Uterus (tissue), 4 donors: ENCODE measurements at places on chromosomes 7 and 10. TPM values are rescaled to one million over a fixed set of nuclear protein-coding genes. Genes with fewer than 3 reads are reported as not detected.

Gene PLEKHS1
- not detected for total RNA-seq

- H3K36me3 ChIP-seq: no peaks in the 10 kb centered on the region
- H3K27ac ChIP-seq: no peak overlapping the region
- no peak overlapping the region for H3K4me3 ChIP-seq
- DNase-seq: no peak
- H3K27me3 ChIP-seq: no peaks in the 10 kb centered on the region
- H3K4me1 ChIP-seq: no peaks in the 10 kb centered on the region
These were observed 112.6 kb downstream of the PTPRZ1 start for GRCh38 chr7:121985476-121986030.

Gene HPS6
- total RNA-seq: 28.4 TPM

Gene AP5Z1
- total RNA-seq: 12.9 TPM

- no peak overlapping the region for H3K27ac ChIP-seq
- no peak overlapping the region for H3K4me3 ChIP-seq
- H3K36me3 ChIP-seq: no peaks in the 10 kb centered on the region
- H3K27me3 ChIP-seq: peaks cover 11% of the 10 kb centered on the region
These were observed 37.7 kb downstream of the CNPY1 start for GRCh38 chr7:155508376-155509358.

DNA sequence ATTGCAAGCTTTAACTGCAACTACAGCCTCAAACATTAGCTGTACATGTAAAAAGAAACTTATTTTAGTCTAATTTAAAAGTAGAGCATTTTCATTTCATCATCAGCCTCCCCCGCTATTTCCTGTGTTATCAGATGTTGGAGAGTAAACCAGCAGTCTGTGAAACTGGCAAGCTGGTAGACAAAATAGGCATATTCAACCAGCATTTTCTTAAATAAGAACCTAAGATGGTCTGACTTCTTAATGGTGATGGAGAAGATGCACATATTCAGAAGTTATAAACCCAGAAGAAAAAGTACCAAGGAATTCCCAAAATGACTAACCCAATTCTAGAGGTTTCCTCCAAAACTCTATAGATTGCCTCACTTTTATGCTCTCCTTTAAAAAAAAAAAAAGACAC is 24.9 kb downstream of the PIK3AP1 start:
- H3K27me3 ChIP-seq: no peaks in the 10 kb centered on the region
- no peaks in the 10 kb centered on the region for H3K4me1 ChIP-seq
- H3K36me3 ChIP-seq: no peaks in the 10 kb centered on the region
- no peak for DNase-seq

GRCh38 chr7:46076527-46076926 is 155.5 kb upstream of the IGFBP3 start:
- H3K27me3 ChIP-seq: no peaks in the 10 kb centered on the region
- H3K4me3 ChIP-seq: no peak overlapping the region
- H3K36me3 ChIP-seq: no peaks in the 10 kb centered on the region
- no peak overlapping the region for H3K27ac ChIP-seq
- no peaks in the 10 kb centered on the region for H3K4me1 ChIP-seq
- no peak for DNase-seq

Gene FAM237B
- total RNA-seq: not detected

- DNase-seq: no peak
- H3K36me3 ChIP-seq: no peaks in the 10 kb centered on the region
- no peak overlapping the region for H3K27ac ChIP-seq
- no peaks in the 10 kb centered on the region for H3K27me3 ChIP-seq
These were observed 5.3 kb downstream of the CLDN15 start for GRCh38 chr7:101232141-101232850.

DNA sequence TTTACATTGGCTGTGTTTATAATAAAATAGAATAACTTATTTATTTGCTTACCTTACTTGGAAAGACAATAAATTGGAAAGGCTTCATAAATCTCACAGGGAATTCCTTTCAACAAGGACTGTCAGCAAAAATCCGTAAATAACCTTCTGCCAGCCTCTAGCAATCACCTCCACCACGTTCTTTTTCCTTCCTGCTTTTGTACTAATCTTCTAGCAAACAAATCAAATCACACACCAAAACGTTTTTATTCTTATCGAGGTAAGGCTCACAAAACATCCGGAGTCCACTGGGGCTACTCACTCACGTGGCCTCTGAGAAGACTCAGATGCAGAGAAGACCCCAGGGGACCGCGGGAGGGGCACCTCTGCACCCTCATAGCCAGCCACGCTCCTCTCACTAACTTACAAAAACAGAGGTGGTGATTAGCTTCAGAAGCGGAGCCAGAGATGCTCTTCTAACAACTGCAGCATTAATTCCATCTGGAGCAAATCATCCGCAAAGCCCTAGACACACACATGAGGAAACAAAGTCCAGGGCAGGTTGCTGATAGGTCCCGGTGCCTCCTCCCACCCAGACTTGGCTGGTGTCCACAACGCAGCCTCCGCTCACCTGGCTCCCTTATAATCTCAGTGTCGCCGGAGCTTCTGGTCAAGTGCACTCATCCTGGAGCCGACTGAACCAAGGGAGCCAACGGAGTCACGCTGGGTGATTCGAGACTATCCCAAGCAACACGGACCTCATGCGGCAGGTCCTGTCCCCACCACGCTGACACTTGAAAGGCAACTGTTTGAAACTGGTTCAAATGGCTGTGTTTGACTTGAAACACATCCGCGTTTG is 22.5 kb downstream of the CTBP2 start:
- peaks cover 5% of the 10 kb centered on the region for H3K4me1 ChIP-seq
- no peak overlapping the region for H3K4me3 ChIP-seq
- H3K27ac ChIP-seq: peak overlapping the region; percentile 1
- no peak for DNase-seq
- H3K36me3 ChIP-seq: no peaks in the 10 kb centered on the region
- no peaks in the 10 kb centered on the region for H3K27me3 ChIP-seq

Gene NUDT13
- total RNA-seq: 0.51 TPM

Gene DOCK4
- 78.9 TPM for total RNA-seq

GRCh38 chr10:103795634-103796270 is 59.6 kb downstream of the SH3PXD2A start:
- no peaks in the 10 kb centered on the region for H3K36me3 ChIP-seq
- no peak overlapping the region for H3K4me3 ChIP-seq
- H3K27me3 ChIP-seq: no peaks in the 10 kb centered on the region

DNA sequence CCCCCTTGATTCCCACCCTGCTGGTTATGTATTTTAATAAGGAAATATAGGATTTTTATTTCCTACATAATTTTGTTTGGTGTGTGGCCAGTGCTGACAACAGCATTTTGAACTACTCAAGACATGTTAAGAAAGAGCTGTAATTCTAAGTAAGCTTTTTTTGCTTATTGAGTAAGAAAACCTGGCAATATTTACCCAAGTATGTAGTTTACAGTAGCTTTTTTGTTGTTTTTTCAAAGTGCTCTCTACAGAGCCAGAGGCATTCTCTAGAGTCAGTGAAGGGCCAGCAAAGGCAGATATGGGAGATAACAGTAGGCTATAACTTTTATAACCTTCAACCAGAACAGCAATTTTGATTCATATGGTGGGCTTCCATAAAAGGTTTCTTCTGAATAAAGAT is 63.2 kb upstream of the TMEM168 start:
- H3K27me3 ChIP-seq: no peaks in the 10 kb centered on the region
- H3K27ac ChIP-seq: no peak overlapping the region
- no peaks in the 10 kb centered on the region for H3K4me1 ChIP-seq

Gene GSTO2
- 5.6 TPM for total RNA-seq

Gene NPSR1
- total RNA-seq: not detected

Gene ZNF12
- 23.5 TPM for total RNA-seq

DNA sequence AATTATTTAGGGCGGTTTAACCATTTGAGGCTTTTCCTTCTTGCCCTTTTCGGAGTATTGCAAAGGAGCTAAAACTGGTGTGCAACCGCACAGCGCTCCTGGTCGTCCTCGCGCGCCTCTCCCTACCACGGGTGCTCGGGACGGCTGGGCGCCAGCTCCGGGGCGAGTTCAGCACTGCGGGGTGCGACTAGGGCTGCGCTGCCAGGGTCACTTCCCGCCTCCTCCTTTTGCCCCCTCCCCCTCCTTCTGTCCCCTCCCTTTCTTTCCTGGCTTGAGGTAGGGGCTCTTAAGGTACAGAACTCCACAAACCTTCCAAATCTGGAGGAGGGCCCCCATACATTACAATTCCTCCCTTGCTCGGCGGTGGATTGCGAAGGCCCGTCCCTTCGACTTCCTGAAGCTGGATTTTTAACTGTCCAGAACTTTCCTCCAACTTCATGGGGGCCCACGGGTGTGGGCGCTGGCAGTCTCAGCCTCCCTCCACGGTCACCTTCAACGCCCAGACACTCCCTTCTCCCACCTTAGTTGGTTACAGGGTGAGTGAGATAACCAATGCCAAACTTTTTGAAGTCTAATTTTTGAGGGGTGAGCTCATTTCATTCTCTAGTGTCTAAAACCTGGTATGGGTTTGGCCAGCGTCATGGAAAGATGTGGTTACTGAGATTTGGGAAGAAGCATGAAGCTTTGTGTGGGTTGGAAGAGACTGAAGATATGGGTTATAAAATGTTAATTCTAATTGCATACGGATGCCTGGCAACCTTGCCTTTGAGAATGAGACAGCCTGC is 3.1 kb downstream of the FZD1 start:
- peak overlapping the region; percentile 62 for H3K4me3 ChIP-seq
- H3K27me3 ChIP-seq: no peaks in the 10 kb centered on the region
- peaks cover 6% of the 10 kb centered on the region for H3K4me1 ChIP-seq
- H3K27ac ChIP-seq: no peak overlapping the region
- H3K36me3 ChIP-seq: no peaks in the 10 kb centered on the region
- no peak for DNase-seq

GRCh38 chr10:112959207-112959838 is 9.3 kb downstream of the TCF7L2 start:
- H3K27ac ChIP-seq: no peak overlapping the region
- H3K36me3 ChIP-seq: no peaks in the 10 kb centered on the region
- no peak for DNase-seq
- H3K4me1 ChIP-seq: no peaks in the 10 kb centered on the region
- H3K4me3 ChIP-seq: no peak overlapping the region

DNA sequence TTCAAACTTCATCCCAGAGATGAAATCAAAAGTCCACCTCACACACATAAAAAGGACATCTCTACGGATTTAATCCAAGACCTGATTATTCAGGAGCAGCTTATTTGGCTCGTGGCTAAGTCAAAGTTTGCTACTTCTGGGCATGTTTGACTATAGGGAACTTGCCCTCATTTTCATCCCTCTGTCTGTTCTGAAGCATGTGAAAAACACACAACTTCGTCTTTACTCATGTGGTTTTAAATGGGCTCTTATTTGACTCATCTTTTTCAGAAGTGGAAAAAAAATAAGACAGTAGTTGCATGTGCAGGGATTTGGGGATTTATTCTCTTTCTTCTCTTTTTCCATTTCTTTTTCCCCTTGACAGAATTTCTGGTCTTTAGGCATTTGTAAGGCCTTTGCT is 295.9 kb downstream of the TFEC start:
- H3K27ac ChIP-seq: no peak overlapping the region
- no peaks in the 10 kb centered on the region for H3K4me1 ChIP-seq
- no peak overlapping the region for H3K4me3 ChIP-seq
- H3K27me3 ChIP-seq: no peaks in the 10 kb centered on the region

GRCh38 chr7:122913608-122914007 is 27.3 kb upstream of the CADPS2 start:
- no peak overlapping the region for H3K4me3 ChIP-seq
- H3K27me3 ChIP-seq: no peaks in the 10 kb centered on the region
- H3K36me3 ChIP-seq: no peaks in the 10 kb centered on the region
- no peaks in the 10 kb centered on the region for H3K4me1 ChIP-seq
- H3K27ac ChIP-seq: no peak overlapping the region

Gene NYAP1
- total RNA-seq: 4.4 TPM

DNA sequence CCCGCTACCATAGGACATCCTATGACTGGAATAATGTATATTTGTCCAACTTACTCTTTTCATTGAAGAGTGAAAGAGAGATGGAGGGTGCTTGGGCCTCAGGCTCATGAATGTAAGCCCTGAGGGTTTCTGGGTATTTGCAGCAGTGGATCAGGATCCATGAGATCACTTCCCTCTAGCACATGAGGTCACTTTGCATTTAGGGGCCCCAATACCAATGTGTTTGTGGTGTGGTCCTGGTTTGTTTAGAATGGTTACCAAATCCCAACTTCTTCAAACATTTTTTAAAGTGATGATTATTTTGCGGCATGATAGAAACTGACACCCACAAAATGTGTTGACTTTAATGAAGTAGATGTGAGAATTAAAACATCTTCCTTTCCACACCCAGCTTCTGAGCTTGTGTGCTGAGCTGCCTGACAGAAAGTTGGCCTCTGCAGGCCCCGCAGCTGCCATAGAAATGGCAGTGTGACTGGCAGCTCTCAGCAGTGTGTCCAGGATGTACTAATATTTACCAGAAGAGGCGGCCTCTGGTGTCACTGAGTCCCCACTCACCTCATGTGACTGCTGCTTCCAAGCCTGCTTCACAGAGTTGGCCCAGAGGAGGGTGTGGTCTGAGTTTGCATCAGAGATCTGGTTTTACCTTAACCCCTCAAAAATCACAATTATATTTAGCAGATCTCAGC is 447.6 kb upstream of the NPVF start:
- H3K4me1 ChIP-seq: peaks cover 11% of the 10 kb centered on the region
- no peaks in the 10 kb centered on the region for H3K36me3 ChIP-seq
- no peaks in the 10 kb centered on the region for H3K27me3 ChIP-seq
- no peak for DNase-seq

GRCh38 chr10:31025142-31025541 is 6.5 kb downstream of the ZNF438 start:
- H3K4me3 ChIP-seq: no peak overlapping the region
- no peak overlapping the region for H3K27ac ChIP-seq
- no peaks in the 10 kb centered on the region for H3K27me3 ChIP-seq
- H3K4me1 ChIP-seq: peaks cover 6% of the 10 kb centered on the region
- DNase-seq: no peak

Gene SLC26A5
- total RNA-seq: not detected

Gene C10orf67
- total RNA-seq: not detected

DNA sequence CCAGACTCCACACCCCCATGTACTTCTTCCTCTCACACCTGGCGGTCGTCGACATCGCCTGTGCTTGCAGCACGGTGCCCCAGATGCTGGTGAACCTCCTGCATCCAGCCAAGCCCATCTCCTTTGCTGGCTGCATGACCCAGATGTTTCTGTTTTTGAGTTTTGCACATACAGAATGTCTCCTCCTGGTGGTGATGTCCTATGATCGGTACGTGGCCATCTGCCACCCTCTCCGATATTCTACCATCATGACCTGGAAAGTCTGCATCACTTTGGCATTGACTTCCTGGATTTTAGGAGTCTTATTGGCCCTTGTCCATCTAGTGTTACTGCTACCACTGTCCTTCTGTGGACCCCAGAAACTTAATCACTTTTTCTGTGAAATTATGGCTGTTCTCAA is 4.8 kb downstream of the OR2A25 start:
- no peak overlapping the region for H3K4me3 ChIP-seq
- H3K27me3 ChIP-seq: no peaks in the 10 kb centered on the region
- DNase-seq: no peak

Gene RBP3
- total RNA-seq: not detected

DNA sequence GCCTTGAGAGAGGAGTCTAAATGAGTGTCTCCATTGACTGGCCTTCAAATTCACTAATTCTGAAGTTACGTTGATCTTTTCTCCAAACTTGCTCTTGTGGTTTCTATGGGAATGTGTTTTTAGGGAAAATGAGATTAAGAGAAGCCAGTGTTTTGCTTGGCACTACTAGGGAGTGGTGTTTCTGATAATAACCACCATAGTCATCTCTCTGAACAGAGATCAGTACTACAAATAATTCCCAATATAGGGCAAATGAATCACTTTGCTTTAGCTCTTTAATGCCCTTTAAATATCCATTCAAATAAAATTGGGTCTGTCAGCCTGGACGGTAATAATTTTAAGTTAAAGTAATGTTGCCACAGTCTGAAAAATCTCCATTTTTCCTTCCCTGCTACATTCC is 90.8 kb downstream of the NRF1 start:
- no peaks in the 10 kb centered on the region for H3K4me1 ChIP-seq
- H3K36me3 ChIP-seq: no peaks in the 10 kb centered on the region
- no peak overlapping the region for H3K27ac ChIP-seq
- no peaks in the 10 kb centered on the region for H3K27me3 ChIP-seq
- no peak overlapping the region for H3K4me3 ChIP-seq
